BJ (cell line): ENCODE measurements at places on chromosomes 7 and 10.

- no peak for DNase-seq
Observed at GRCh38 chr10:27345455-27345920, 104.9 kb upstream of the ACBD5 start.

- DNase-seq: no peak
Observed at GRCh38 chr10:127556916-127557315, 7.8 kb downstream of the NPS start.

DNA sequence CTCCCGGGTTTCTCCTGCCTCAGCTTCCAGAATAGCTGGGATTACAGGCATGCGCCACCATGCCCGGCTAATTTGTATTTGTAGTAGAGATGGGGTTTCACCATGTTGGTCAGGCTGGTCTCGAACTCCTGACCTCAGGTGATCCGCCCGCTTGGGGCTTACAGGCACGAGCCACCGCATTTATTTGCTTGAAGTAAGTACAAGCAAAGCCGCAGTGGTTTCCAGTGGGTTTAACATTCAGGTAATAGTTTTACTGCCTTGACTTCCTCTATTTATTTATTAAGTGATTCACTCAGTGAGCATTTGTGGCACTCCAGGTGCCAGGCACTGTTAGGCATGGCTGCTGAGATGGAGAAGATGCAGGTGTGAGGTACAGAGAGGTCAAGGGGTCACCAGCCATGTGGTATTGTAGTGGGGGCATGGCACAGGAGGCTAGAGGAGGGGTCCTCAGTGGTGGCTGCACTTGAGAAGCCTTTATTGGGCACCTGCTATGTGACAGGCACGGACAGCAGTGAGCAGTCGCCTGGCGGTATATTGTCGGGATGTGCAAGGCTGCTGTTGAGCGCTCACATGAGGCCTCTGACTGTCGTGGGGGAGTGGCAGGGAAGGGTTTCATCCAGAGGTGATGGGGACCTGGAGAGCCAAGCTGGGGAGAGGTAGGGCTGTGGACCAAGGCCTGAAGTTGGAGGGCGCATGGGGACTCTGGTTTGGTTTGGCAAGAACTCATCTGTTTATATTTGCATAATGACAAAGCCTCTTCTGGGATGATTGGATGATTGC lies 54.9 kb downstream of the DOCK1 start:
- no peak for DNase-seq

- DNase-seq: peak; percentile 20
Observed at GRCh38 chr10:80497187-80498077, 40.3 kb upstream of the SH2D4B start.

- DNase-seq: no peak
Observed at GRCh38 chr10:68601501-68602265, 41.5 kb downstream of the TET1 start.

DNA sequence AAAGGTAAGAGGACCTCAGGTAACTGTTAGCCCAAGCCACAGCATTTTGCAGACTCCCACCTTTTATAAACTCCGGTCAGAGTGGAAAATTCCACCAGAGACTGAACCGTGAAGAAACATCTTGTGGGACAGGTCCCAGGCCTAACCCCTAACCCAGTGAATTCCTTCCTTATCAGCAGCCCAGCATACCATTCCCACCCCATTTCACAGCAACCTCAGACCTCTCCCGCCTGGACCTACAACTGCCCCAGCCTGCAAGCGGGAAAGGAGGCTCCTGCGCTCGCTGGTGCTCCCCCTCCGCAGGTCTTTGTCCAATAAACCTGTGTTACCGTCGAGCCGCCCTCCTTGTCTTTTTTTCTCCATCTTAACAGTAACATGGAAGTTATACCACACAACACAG lies 736.6 kb downstream of the MAGI2 start:
- no peak for DNase-seq
